ENCODE measurements at places on chromosomes 4 and X. TPM values are rescaled to one million over a fixed set of nuclear protein-coding genes. Genes with fewer than 3 reads are reported as not detected.

SPP1 gene
- 3.1 TPM for total RNA-seq

ADH4 gene
- total RNA-seq: not detected

USP26 gene
- not detected for total RNA-seq

YY2 gene
- total RNA-seq: 0.38 TPM

STATH gene
- not detected for total RNA-seq

SSX4 gene
- total RNA-seq: not detected

COMMD8 gene
- total RNA-seq: 41.7 TPM

NPNT gene
- not detected for total RNA-seq

DNA sequence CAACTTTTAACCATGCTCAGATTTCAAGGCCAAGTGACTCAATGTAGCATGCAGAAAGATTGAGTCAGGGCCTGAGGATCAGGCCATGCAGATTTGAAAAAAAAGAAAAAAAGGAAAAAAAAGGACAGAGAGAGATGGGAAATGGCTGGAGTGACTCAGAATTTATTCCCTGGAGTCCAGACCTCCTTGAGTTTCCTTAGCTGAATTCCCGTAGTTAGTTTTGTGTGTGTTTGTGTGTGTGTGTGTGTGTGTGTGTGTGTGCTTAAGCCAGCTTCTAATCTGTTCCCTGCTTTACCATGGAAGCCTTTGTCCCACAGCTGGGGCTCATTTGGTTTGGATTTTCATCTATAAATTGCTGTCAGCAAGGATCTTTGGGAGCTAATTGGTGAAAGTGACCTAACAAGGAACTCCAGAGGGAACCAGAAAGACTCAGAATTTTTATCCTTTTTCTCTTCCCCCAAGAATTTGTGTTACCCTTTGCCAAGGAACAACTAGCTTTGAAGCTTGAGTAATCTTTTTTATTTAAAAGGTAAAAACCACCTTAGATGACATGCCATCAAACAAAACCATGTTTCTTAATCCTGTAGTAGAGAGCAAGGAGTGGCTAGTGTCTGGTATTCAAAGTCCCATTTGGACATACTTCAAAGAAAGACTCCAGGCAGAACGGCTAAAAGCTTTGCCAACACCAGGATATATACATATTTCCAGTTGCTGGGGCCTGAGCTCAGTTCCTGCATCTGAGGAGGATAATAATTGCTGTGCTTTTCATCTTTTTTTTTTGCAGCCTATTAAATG, 109.0 kb upstream of the DDIT4L start:
- peak; percentile 96 for DNase-seq

- DNase-seq: no peak
These were observed 137.0 kb upstream of the MED14 start for GRCh38 chrX:40872351-40872750.

DNA sequence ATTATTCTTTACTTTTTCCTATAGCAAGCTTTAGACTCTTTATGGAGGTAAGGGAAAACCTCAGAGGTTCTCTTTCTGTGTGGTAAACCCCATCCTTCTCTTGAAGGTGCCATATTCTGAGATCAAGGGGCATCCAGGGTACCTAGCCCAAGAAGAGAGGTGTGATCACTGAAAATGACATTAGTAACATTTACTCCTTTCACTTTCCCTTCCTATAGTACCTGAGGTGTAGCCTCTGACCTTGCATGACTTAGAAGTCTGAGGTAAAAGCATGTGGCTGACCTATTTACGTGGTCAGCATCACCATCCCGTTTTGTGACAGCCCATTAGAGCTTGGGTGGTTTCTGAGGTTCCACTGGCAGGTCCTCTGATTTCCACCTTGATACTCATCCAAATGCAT, 25.7 kb downstream of the SGMS2 start:
- DNase-seq: no peak

DNA sequence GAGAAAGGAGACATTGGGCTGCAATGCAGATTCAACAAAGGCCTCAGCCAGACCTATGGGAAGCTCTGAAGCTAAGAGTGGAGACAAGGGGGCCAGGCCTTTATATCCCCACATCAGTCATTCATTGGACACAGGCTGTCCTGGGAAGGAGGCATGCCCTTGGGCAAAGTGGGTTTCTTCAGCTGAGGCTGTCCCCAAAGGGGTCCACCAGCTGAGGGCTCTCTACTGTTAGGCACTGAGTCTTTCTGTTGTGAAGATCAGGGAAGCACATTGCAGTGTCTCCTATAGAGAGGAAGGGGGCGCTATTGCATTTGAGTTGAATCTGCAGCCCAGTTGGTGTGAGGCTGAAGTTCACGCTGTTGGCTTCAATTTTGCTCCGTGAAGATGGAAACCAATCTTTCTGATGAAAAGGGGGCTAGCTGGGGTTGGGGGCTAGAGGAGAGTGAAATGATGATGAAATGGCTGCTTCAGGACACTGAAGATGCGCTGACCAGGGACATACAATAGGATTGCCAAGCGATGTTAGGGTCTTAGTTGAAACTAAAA, 48.0 kb downstream of the SLC25A5 start:
- peak; percentile 77 for DNase-seq

GRCh38 chr4:110224142-110224541, 25.7 kb upstream of the ELOVL6 start:
- DNase-seq: no peak

GRCh38 chr4:87912164-87913004, 63.1 kb upstream of the SPP1 start:
- DNase-seq: no peak

DNA sequence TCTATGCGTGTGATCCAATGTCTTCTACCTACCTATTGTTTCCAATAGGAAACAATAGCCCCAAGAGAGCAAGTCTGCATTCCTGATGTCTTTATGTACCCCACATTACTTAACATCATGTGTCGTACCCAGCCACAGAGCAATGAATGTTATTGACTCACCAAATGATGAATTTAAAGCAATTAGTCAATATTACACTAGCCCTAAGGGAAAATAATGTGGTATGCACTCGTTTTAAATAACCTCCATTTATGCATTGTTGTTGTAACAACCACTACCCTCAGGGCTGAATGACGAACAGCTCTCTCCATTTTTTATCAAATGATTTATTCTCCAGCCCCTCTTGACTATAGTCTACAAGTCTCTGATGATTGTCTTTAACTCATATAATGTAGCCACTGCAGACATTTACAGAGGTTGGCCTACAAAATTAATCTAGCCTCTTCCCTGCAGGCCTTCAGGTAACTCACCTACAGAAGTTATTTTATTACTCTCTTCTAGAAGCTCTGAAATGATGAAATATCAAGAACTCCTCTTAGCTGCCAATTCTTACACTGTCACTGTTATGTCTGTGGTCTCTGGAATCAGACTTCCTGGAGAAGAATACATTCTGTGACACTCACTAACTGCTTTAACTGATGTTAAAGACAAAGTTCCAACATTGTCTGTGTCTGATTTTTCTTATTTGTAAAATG, 601.7 kb upstream of the GRIA3 start:
- DNase-seq: peak; percentile 49

- DNase-seq: no peak
These were observed 93.0 kb upstream of the MTM1 start for GRCh38 chrX:150475461-150475860.

- peak; percentile 20 for DNase-seq
These were observed at the start of gene ARHGEF38 for GRCh38 chr4:105551965-105552746. Gene ARHGEF38, plus strand, starts transcription at chr4:105552620. Its CDS starts 146 bp downstream, at chr4:105552766.

GRCh38 chr4:7173841-7174449, 18.4 kb upstream of the SORCS2 start:
- DNase-seq: no peak

Measured in GM23248 (cell line).